ENCODE measurements at places on chromosomes 2 and 18. TPM values are rescaled to one million over a fixed set of nuclear protein-coding genes. Genes with fewer than 3 reads are reported as not detected.

Gene COPS8
- 53.7 TPM for total RNA-seq

Gene CD8A
- total RNA-seq, result 2.8 TPM

Gene CAPN13
- total RNA-seq, result not detected

Gene SCN7A
- 0.42 TPM for total RNA-seq

Gene NEMP2
- total RNA-seq, result 6.5 TPM

Gene TSPYL6
- not detected for total RNA-seq

Gene LANCL1
- 32.8 TPM for total RNA-seq

Data from mesenteric fat pad (tissue), 1 donor.